ENCODE measurements at places on chromosomes 7 and 10. TPM values are rescaled to one million over a fixed set of nuclear protein-coding genes. Genes with fewer than 3 reads are reported as not detected.
A peak's percentile ranks its signal among the peaks of the same experiment; 100 is the strongest.

DNA sequence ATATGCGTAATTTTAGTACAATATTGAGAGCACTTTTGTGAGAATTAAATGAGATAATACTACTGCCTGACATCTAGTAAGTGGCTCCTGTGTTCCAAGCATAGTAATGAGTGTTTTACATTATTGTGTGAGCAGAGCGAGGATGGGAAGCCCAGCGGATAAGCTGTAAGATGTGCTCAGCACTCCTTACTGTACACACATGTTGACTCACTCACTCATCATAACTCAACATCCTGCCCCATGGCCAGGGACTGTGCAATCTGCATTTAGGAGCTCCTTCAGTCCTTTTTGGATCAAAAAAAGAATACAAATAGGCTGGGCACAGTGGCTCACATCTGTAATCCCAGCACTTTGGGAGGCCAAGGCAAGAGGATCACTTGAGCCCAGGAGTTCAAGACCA, 72.9 kb upstream of the NEBL start:
- DNase-seq: no peak

DNA sequence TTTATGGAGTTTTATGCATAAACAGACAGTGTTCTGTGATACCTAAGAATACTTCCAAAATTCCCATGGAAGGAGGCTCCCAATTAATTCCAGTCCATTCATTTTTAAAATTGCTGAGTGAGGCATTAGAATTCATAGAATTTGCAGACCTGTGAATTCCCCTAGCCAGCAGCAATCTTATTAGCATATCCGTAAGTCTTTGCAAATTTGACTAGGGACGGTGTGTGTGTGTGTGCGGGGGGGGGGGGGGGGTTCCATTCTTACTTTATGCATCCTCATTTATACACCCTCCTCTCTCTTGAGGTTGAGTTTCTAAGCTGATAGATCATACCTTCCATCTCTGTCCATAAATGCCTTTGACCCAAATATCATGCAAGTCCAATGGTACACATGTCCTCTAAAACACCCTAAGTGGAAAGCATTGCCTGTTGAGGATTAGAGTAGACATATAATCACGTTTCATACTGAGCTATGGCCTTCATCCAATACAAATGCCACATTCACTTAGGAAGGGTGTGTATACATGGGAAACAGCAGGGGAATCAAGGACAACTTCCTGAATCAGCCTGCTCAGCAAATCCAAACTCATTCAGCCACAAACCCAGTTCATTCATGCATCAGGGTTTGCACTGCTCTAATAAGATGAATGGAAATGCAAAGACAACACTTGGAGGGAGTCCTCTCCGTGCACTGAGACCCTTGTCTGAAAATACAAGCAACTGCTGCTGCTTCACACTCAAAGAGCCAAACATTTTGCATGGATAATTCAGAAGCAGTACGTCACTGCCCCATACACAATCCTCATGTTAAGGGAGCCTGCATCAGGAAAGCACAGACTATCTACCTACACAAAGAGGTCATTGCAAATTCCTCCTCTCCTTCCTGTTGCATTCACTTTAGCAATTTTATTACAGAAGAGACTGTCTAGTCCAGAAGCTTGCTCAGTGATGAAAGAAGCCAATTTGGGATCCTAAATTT, 350.8 kb downstream of the KCNMA1 start:
- DNase-seq: no peak

GRCh38 chr10:31645786-31646185, 282.8 kb downstream of the ARHGAP12 start:
- no peak for DNase-seq

DNA sequence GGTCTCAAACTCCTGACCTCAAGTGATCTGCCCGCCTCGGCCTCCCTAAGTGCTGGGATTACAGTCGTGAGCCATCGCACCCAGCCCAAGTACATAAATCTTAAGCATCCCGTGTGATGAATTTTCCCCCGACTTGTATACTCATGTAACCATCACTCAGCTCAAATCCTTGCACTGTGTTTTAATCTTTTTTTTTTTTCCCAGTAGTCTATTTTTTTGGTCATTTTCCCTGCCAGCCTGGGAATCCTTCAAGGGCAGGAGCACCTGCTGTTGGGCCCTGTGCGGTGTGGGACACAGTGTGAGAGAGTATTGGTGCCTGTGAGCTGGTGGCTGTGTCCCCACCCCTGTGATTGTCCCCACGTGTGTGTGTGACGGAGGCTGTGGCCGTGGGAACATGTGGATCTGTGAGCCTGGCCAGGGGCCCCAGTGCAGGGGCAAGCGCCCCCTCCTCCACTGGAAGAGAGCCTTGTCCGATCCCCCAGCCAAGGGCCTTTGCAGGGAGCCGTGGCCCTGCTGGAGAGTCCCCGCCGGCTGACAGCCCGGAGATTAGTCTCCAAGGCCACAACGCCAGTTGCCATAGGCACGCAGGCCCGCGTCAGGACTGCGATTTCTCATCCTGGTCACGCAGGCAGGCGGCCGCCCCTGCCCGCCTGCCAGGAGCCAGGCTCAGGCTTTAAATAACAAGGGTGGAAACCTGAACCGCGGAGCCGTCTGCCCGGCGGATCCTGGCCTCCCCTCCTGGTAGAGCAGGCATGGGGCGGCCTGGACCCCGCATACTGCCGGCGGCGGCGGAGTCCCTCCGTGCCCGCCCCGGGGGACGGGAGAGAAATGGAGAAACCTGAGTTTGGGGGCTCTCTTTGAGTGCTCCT, 26.5 kb downstream of the GTF2IRD1 start:
- DNase-seq: peak; percentile 82

DNA sequence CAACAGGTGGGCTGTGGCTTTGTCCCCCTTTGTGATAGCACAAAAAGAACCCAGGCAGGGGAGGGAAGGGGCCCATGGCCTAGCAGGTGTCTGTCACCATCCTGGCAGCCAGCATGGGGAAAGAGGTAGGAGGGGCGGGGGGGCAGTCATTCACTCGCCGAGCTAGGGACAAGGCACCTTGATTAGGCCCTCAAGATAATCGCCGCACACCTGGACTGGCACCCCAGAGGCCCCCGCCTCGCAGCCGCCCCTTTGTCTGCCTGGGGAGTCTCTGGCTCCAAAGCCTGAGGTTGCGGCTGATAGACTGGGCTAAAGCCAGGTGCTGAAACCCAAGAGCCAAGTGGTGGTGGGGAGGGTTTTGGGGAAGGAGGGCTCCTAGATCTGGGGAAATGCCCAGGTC, 151.2 kb upstream of the PCBD1 start:
- DNase-seq: no peak

- DNase-seq: no peak
Measured at GRCh38 chr10:91745090-91745831, 53.0 kb upstream of the TNKS2 start.

DNA sequence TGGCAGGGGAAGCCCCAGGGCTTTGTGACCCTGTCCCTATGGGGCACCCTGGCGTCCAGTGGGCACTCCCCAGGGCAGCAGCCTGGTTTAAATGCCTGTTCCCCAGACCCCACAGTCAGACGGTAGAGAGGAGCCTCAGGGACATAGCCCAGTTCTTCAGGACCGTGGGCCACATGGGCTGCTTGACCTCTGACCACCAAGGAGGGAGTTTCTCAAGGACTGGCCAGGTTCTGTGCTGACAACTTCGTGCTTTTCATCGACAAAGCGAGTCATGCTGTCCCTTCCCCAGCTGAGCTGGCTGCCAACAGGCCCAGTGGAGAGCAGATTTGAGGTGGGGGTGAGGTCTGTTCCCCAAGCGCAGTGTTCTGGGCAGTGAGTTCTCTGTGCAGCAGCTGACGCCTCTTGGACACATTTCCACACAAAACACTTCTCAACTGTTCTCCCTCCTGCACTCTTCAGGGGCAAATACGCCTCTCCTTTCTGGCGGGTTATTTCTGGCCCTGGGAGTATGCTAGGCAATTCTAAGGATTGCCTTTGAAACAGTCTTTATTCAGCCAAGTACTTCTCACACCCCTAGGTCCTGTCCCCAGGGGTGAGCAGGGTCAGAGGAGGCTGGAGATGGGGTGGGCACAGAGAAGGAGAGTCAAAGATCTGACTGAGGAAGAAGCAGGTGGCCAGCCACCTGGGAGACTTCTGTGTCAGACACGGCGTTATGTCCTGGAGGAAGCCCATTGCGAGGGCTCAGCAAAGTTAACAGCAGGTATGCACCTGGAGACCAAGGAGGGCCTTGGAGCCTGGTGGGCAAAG, 57.3 kb upstream of the CAMK2B start:
- no peak for DNase-seq

DNA sequence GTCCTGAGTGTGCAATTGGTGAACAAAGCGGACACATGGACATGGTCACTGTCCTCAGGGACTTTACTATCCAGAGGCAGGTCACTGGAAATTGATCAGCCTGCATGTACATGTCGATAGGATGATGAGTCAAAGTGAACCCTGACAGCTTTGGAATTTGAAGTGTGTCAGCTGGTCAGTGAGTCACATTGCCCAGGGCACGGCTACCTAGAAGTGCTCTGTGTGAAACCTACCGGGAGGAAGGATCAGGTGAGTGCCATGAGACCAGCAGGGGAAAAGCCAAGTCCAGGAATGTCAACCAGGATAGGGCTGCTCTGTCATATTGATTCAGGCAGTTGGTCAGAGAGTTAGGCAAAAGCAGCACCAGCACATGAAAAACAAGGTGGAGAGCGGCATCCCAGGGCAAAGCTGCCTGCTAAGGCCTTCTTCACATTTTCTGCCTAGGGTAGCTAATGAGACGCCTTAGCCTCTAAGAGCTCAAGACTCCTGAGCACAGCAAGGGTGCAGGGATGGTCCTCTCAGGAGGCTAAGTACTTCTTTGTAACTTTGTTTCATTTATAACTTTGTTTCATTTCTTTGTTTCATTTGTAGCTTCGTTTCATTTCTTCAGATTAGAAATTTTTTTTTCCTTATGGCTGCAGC, 19.4 kb upstream of the PDCD4 start:
- DNase-seq: no peak

DNA sequence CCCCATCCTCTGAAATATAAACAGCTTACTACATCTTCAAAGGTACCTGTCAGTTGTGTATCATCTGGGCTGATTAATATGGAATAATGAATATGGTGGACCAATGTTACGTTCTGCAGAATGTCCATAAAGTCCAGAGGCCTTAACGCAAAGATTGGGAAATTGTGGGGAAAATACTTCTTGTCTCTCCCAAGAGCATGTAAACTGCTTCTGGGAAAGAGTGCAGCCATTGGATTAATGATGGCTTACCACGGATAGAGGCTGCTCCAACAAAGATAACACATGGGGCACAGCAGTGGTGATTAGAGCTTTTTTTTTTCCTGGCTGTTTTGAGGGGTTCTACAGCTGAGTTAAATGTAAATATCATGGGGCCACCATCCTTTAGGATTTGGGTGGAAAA, 340.4 kb upstream of the AKR1E2 start:
- DNase-seq: no peak

- no peak for DNase-seq
Measured at GRCh38 chr10:124185084-124185483, 91.7 kb upstream of the CHST15 start.

DNA sequence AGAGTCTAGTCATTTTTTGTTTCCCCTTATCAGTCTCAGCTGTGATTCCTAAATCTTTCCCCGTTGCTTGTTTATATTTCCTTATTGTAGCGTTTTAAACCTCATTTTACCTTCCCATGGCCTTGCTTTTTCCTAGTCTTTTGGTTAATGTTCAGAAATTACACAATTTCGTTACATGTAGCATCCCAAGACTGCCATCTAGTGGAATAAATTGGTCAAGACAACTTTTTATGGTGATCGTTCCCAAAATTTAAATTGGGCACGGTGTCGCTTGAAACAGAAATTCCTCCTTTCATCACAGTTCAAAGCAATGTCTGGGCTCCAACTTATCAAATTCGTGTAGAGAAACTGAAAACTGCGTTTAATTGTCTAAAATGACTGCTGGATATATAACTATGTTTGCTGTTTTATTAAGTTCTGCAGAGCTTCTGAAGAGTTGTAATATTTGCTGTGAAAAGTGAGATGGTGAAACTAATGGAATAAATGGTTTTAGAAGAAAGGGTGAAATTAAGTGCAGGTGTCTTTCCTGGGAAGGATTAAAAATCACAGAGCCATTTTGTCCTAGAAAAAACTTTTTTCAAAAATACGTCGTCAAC, 370.2 kb downstream of the PHF14 start:
- DNase-seq: peak; percentile 59

DNA sequence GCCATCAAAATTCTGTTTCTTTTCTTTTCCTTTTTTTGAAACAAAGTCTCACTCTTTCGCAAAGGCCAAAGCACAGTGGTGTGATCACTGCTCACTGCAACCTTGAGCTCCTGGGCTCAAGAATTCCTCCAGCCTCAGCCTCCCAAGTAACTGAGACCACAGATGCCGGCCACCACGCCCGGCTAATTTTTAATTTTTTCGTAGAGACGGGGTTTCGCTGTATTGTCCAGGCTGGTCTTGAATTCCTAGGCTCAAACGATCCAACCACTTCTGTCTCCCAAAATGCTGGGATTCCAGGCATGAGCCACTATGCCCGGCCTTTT, 25.7 kb upstream of the TRIM56 start:
- no peak for DNase-seq

DNA sequence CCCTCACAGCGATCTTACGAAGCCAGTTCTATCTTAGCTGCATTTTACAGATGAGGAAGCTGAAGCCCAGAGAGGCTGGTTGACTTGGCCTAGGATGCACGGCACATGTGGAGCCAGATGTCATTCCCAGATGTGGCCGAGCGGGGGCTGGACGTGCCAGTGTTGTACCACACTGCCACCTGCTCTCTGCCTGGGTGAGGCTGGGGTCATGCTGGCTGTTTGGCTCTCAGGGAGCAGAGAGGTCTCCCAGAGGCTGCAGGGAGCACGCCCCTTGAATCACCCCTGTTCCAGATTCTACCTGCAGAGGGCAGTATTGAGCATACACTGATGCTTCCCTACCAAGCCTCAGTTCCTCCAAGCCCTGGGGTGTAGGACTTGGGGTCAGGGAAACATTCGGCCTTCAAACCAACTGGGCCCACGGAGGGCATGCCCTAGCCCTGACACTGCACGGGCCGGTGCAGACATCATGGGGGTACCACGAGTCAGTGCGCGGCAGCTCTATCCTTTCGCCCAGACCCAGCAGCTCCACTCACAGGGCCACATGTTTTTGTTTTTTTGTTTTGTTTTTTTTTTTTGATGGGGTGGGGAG, 3.8 kb upstream of the GTF2IRD1 start:
- DNase-seq: no peak

HABP2 gene
- 0.62 TPM for polyA plus RNA-seq

MRC1 gene
- polyA plus RNA-seq: 21.8 TPM

ZWINT gene
- 54.2 TPM for polyA plus RNA-seq

TAS2R41 gene
- polyA plus RNA-seq: not detected

PLCE1 gene
- 20.5 TPM for polyA plus RNA-seq

RBM20 gene
- 1.3 TPM for polyA plus RNA-seq

MEST gene
- polyA plus RNA-seq: 423 TPM

Measured in left lung (tissue), 14 donors.